ENCODE measurements at places on chromosomes 3 and 15.

- no peak for DNase-seq
Measured at GRCh38 chr15:43493703-43494472, 932 bp upstream of the TP53BP1 start.

GRCh38 chr3:16875876-16876550 lies 8.7 kb upstream of the PLCL2 start:
- no peak for DNase-seq

DNA sequence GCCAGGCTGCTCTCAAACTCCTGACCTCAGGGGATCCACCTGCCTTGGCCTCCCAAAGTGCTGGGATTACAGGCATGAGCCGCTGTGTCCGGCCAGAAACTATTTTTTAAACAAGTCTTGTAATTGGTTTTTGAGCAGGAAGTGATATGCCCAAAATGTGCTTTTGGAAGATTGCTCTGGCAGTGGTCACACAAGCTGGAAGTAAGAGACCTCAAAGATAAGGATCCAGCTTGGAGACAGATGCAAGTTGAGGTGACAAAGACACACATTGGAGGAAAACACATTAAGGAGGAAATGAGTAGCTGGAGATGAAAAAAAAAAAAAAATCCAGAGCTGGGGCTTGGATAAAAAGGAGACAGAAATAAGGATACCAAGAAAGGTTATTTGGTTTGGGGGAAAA lies 6.3 kb downstream of the TM4SF18 start:
- no peak for DNase-seq

DNA sequence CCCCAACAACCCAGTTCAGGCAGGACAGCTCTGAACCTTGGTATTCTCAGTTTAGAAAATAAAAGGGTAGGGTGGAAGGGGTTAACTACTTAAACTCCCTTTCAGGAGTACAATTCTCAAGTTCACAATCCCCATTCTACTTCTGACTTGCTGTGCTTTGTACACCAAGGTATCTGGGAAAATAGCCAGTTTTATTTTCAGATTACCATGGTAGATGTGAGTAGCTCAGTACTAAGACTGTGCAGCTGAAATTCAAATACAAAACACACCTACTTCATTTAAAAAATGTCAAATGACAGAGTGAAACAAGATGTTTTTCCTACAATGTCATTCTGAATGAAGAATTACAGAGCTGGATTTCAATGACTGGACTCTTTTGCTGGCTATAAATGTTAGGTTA lies 27.4 kb downstream of the SLC7A14 start:
- no peak for DNase-seq

DNA sequence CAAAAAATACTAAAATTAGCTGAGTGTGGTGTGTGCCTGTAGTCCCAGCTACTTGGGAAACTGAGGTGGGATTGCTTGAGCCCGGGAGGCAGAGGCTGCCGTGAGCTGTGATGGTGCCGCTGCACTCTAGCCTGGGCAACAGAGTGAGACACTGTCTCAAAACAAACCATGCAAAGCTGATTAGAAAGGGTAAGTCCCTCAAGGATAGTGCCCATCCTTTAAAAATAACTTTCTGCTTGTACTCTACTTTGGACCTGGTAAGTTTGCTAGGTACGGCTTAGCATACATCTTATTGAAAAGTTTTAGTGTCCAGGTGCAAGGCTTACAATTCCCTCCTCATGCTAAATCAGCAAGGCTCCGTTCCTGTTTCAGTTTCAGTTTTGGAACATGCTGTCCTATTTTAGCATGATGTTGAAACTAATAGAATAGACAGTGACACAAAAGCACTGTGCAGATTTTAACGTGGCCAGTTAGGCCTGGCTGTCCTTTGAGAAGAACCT lies 21.4 kb downstream of the FEM1B start:
- peak; percentile 31 for DNase-seq

- DNase-seq, result no peak
Measured at GRCh38 chr3:195181741-195182469, 89.1 kb downstream of the XXYLT1 start.

DNA sequence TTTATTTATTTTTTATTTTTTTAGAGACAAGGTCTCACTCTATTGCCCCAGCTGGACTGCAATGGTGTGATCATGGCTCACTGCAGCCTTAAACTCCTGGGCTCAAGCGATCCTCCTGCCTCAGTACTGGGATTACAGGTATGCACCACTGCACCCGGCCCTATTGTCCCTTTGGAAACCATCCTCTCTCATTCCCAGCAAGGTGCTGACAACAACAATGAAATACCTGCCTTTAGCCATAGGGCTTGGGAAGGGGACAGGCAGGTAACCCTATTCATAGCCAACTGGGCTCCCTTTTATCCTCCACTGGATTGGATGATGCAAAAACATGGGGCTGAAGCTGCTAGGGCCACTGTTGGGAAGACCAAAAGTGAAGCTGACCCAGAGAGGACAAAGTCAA lies 43.1 kb downstream of the SCAP start:
- no peak for DNase-seq

- DNase-seq, result peak; percentile 89
Measured at GRCh38 chr15:100526027-100526481, 2.7 kb downstream of the CERS3 start.

DNA sequence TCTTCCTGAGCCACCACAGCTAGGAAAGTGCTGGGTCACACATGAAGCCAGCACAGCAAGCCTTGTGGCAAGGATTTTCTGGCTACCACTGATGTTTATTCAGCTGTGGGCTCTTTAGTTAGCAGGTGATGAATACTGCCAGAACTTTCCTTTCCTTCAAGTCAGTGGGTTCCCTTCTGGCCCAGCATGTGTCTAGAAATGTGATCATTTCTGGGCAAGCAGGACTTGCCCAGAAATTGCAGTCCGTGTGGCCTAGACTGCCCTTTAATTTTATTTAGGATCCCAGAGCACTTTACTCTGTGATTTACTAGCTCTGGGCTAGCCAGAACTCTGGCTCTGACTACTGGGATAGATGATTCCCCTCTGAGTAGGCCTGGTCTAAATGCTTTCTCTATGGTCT lies 397.5 kb downstream of the ZIC4 start:
- no peak for DNase-seq

DNA sequence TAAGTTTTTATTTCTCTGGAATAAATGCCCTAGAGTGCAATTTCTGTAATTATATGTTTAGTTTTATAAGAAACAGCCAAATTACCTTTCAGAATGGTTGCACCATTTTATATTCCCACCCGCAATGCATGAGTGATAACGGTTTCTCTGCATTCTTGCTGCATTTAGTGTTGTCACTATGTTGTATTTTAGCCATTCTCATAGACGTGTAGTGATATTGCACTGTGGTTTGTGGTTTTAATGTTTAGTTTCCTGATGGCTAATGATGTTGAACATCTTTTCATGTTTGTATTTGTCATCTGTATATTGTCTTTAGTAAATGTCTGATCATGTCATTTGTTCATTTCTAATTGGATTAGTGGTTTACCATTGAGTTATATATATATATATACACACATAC lies 73.0 kb upstream of the GOLIM4 start:
- DNase-seq, result no peak

DNA sequence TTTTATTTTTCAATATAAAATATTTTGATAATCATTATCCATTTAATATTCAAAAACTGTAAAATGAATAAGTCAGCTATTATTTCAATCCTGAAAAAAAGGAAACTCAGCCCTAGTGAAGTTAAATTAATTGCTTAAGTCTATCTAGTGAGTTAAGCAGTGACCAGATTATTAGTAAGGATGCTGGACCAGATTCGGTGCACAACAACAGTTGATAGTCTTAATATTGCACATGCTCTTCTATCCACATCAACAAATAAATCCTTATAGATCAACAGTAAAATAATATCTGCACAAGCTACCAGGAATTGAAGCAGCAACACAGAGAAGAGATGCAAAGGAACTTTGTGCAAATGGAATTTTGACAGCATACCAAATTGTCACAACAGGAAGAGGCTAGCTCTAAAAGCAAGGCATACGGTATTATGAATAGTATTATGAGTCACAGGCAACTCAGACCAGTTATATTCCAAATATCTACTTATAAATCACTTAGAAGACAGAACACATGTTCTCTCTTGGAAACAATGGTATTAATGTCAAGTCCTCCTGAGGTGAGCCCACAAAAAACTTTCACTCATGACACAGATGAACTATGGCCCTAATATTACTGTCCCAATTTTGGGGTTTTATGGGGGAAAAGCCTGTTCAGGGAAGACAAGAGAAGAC lies 24.9 kb downstream of the VPS13C start:
- no peak for DNase-seq

DNA sequence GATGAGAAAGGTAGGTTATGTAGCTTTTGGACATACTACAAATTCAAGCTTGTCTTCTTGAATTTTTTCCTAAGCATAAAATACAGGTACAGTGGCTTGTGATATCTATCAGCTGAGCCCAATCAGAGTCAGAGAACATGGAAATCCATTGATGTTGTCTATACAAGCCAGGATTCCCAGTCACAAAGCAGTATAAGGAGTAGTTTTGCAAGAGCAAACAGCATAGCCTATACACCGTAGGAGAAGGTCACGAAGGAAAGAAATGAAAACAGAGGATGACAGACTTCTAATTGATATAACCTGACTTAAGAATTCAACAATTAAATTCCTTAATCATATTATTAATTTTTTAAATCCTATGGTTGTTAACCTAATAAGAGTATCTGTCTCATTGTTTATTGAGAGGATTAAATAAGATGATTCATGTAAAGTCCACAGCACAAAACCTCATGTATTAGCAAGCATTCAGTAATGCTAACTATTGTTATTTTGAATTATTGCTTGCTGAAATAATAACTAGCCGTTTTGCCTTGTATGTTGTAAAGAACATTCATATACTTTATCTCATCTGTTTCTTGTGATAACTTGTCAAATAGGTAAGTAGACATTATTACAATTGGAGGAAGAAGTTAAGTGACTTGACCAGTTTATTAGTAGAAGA lies 276.6 kb upstream of the ZPLD1 start:
- no peak for DNase-seq
